ENCODE measurements at places on chromosomes 2 and 18.
A peak's percentile ranks its signal among the peaks of the same experiment; 100 is the strongest.

- DNase-seq, result no peak
These were observed 7.7 kb downstream of the SLC4A10 start for GRCh38 chr2:161631855-161632391.

GRCh38 chr2:1738163-1738562 lies 6.2 kb downstream of the PXDN start:
- DNase-seq, result no peak

DNA sequence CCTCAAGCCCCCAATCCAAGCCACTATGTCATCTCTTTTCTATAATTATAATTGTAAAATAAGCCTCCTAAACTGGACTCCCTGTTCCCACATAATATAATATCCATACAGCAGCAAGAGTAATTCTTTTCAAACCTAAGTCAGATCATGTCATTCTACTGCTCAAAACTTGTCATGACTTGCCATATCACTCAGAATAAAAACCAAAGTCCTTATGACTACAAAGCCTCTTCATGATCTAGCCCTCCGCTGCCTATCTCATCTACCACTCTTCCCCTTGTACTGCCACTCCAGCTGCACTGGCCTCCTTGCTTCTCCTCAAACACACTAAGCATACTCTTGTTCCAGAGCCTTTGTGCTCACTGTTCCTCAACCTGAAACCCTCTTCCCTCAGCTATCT lies 69.9 kb downstream of the MEMO1 start:
- peak; percentile 61 for DNase-seq

GRCh38 chr2:216217904-216218260 lies 108.7 kb downstream of the XRCC5 start:
- DNase-seq, result no peak

GRCh38 chr2:74573747-74574562 lies 19.4 kb downstream of the DOK1 start:
- no peak for DNase-seq

DNA sequence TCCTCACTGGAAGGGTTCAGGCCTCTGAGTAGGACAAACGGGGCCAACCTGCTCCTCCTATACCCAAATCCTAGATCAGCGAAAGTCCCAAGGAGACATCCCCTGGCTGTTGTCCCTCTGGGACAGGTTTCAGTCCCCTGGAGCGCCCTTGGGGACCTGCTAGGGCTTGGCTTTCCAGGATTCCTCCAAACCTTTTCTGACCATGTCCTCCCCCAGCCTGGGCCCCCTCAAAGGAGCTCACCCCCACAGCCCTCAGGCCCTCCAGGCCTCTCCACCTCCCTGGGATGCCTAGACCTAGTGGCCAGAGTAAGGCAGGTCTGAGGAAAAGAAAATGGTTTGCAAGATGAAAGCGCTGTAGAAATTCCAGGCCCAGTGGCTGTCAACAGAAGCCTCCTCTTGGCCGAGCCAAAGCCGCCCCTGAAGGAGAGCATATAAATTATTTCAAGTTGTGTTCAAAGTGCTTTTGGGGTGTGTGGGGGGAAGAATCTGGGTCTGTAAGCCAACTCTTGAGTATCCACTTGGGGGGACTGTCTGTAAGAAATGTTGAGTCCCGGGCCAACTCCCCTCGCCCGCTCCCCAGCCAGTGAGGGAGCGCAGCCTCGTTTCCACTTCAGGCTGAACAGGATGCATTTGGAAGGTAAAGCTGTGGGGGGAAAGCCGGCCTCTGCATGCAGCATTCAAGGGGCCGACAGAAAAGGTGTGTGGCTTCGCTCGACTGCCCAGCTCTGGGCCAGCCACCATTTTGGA lies 158.6 kb downstream of the DYSF start:
- no peak for DNase-seq

DNA sequence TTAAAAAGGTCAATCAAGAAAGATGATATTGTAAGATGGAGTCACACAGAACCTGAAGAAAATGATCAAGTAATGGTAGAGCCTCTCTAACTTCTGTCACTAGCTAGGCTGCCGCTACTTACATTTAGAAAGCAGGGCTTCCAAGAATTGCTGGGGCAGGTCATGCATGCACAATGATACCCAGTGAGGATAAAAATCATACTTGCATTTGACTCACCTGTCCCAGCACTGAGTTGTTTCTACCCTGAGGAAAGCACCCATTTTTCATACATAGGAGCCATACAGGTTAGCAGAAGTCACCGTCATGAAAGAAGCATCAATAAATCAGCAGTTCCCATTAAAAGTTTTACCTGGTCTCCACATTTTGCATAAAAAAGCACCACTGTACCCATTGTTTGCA lies 662.3 kb upstream of the FANCL start:
- DNase-seq, result no peak

- no peak for DNase-seq
These were observed 229.1 kb upstream of the SLC14A2 start for GRCh38 chr18:45386041-45386655.

GRCh38 chr2:137233091-137233490 lies 467.7 kb downstream of the THSD7B start:
- no peak for DNase-seq

GRCh38 chr18:7079231-7079630 lies 38.4 kb downstream of the LAMA1 start:
- no peak for DNase-seq

GRCh38 chr2:68043032-68043431 lies 19.8 kb downstream of the C1D start:
- DNase-seq, result no peak

- no peak for DNase-seq
These were observed 826.3 kb upstream of the CDH2 start for GRCh38 chr18:29003194-29003593.

DNA sequence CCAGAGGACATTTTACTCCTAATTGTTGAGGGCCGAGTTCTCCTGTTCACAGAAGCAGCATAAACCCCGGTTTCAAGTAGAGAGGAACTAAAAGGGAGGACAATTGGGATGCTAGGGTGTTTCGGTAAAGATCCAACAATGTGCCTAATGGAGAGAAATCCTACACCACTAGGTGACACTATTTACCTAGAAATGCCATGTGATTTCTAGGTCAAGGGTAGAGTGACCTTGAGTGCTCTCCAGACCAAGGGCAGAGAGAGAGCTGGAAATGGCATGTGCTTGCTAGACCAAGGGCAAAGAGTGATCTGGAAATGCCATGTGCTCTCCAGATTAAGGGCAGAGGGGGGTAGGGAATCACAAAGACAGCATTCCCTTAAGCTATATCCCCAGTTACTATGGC lies 472.0 kb downstream of the DCDC2C start:
- no peak for DNase-seq

- DNase-seq, result peak; percentile 9
These were observed 30.0 kb upstream of the PLA2R1 start for GRCh38 chr2:160092445-160092844.

- peak; percentile 47 for DNase-seq
These were observed 63.0 kb downstream of the REEP1 start for GRCh38 chr2:86274265-86274917.

DNA sequence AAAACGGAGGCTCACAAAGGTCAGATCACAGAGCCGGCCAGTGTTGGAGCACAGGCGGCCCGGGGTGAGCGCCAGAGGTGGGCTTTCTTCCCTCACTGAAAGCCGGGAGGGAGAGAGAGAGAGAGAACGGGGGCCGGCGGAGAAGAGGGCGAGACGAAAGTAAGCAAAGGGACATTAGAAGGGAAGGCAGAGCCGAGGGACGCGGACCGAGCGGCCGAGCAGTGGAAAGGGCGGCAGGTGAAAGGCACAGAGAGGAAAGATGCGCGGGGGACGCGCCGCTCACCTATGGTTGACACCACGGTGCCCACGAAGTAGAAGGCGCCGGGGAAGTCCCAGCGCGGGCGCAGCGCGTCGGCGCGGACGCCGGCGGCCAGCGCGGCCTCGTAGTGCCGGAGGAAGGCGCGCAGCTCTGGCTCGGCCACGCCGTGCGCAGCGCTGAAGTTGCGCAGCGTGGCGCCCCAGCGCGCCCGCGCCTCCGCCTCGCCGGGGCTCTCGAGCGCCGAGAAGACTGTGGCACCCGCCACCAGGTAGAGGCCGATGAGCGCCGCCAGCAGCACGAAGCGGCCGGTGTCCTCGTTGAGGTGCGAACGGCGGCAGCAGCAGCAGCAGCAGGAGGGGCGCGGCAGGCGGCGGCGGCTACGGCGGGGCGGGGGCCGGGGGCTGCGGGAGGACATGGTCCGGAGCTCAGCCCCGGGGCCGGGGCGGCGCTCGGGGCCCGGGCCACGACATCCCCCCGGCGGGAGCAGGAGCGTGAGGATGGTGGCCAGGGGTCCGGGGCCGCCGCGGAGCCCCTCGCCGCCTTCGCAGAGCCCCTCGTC lies 166.9 kb downstream of the MSH2 start:
- DNase-seq, result peak; percentile 20

DNA sequence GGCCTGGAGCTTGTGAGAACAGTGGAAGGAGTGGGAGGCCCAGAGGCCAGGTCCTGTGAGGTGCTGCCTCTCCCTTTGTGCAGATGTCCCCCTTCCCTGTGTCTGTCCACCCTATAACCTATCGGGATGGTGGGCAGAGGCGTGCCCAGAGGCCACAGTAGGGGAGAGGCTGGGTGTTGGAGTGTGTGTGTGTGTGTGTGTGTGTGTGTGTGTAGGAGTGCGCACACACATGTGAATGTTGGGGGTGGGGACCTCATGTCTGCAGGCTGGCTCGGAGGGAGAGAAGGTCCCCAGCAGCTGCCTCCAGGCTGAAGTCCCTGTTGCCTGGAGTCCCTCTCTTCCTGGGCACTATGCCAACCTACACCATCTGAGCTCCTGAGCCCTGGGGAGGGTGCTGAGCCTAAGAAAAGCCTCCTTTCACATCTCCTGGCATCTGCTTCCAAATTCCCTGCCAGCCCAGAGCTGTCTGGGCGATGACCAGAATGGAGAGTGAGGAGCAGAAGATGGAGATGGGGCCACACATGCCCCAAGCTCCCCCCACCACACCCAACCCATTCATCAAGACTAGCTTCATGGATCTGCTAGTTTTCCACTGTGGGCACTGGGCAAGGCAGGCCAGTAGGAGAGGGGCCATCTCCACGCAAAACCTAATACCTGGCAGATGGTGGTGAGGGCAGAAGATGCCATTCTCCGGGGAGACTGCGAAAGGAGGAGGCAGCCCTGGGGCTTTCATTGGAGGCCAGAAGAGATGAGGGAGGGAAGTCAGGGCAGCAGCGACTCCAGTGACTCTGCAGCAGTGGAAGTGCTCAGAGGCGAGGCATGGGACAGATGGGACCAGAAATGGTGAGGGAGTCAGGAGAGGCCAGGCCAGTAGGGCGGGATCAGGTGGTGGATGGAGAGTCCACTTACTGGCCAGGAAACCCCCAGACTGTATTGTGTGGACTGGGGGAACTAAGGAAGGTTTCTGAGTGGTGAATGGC lies 20.3 kb downstream of the KCNK3 start:
- no peak for DNase-seq

DNA sequence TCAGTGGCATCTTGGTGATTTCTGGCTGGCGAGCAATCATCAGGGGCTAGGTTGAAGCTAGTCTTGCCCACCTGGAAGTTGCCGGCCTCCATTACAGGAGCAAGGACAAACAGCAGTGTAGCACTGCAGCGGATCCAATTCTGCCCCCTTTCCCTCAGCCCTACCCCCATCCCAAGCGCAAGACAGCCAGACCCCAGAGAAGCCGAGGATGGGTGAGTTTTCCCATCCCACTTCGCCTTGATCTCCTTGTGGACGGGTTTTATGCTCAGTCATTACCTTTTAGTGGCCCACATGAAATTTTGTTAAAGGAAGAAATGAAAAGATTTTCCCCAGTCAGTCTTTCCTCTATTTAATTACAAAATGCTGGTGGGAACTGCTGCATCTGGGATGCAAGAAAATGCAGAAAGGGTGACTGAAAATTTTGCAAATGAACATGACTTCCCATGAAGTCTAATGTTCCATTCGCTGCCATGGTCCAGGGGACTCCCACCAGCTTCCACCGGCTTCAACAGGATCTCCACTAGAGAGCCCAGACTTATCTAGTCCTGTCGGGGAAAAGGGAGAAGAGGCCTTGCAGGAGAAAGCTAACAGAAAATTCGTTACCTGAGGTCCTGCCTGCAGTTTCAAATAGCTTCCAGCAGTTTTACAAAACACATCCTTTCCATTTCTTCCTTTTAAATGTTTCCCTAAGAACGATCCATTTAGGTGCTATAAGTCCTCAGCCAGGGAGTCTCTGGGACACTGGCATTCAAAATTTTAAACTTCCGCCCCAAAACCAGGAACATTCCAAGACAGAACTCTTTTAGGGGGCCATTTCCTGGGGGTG lies 1.9 kb upstream of the HOXD9 start:
- DNase-seq, result no peak

- no peak for DNase-seq
These were observed 1233.6 kb upstream of the TMEFF2 start for GRCh38 chr2:193428336-193428818.

GRCh38 chr2:121555008-121555407 lies 24.3 kb downstream of the RNU4ATAC start:
- no peak for DNase-seq

GRCh38 chr18:69213842-69214241 lies 186.8 kb upstream of the DOK6 start:
- no peak for DNase-seq

DNA sequence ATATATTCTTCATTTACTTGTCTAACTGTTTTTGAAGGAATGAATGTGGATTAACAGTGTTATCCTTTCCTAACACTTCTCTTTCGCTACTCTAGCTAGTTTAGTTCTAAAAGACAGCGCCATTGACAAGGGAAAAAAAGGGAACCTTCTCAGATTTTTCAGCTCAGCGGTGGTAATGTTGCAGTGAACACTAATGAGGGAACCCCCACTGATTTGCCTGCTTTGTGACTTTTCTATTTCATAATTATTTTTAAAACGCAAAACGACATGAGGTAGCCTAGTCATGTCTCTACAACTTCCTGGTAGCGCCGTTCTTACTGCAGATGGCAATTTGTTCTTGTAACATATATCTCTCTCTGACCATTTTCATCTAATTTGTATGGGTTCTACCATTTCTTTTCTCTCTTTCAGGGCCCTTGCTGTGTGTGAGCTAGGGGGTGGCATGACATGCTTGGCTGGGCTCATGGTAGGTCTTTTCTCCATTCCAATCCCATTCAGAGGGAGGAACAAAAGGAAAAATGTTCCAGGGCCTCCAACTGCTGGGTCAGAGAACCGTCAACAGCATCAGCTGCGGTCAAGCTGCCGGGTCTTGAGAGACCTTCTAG lies 235.5 kb upstream of the SIX3 start:
- no peak for DNase-seq

Data from mammary epithelial cell (primary cell).